T-cell (primary cell): ENCODE measurements at places on chromosomes 5 and 9.

DNA sequence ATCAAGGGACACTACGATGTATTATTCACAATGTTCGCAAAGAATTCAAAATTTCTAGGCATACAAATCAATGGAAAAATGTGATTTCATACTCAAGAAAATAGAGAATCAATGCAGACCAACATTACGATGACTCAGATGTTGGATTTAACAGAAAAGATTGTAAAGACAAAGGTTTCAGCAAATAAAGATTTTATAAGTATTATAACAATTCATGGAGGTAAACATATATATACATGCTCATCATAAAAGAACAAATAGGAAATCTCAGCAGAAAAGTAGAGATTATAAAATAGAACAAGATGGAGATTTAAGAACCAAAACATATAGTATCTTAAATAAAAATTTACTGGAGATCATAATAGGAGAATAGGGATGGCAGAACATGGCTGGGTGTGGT is 93.4 kb upstream of the JAK2 start:
- no peak for DNase-seq

GRCh38 chr5:55324815-55325418 is 17.1 kb downstream of the MTREX start:
- DNase-seq, result no peak

- DNase-seq, result no peak
Observed at GRCh38 chr5:110686270-110686669, 40.2 kb downstream of the TMEM232 start.

DNA sequence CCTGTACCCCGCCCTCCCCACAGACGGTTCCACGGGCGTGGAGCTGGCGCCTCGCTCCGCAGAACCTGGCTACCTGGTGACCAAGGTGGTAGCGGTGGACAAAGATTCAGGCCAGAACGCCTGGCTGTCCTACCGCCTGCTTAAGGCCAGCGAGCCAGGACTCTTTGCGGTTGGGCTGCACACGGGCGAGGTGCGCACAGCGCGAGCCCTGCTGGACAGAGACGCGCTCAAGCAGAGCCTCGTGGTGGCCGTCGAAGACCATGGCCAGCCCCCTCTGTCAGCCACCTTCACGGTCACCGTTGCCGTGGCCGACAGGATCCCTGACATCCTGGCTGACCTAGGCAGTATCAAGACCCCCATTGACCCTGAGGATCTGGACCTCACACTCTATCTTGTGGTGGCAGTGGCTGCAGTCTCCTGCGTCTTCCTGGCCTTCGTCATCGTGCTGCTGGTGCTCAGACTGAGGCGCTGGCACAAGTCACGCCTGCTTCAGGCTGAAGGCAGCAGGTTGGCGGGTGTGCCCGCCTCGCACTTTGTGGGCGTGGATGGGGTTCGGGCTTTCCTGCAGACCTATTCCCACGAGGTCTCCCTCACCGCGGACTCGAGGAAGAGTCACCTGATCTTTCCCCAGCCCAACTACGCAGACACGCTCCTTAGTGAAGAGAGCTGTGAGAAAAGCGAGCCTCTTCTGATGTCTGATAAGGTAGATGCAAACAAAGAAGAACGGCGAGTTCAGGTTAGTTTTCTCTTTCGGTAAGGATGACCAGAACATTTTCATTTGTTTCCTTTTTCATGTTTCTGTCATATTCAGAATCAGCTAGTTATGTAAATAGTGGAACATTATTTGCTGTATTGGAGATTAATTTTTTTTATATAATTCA is 2.3 kb downstream of the PCDHGA5 start:
- DNase-seq, result no peak

DNA sequence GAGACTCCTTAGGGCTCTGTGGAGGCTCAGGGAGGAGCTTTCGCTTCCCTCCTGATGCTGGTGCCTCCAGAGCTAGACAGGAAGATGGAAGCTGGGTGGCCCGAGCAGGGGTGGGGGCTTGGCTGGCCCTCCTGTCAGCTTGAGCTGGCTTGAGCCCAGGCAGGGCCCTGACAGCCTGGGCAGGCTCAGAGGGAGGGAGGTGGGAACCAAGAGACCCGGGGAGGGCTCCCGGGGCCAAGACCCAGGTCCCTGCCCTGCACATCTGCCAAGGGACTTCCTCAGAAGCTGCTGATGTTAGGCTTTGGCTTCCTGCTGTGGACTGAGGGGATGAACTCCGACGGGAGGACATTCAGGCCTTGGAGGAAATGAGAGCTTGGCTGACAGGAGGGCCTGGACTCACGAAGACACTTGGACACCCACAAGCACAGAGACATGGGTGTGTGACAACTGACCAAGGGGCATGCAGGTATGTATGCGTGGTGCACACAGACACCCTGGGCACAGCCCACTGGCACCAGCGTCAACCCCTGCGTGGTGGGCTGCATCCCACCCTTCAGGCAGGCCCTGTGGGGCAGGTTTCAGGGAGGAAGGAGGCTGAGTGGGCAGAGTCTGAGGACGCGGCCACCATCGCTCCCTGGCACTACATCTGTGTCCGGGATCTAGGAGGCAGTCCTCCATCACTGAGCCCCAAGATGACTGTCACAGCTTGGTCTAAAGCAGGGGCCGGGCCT is 1.7 kb upstream of the LTC4S start:
- DNase-seq, result no peak

GRCh38 chr9:92614763-92615461 is 55.0 kb downstream of the IPPK start:
- no peak for DNase-seq

DNA sequence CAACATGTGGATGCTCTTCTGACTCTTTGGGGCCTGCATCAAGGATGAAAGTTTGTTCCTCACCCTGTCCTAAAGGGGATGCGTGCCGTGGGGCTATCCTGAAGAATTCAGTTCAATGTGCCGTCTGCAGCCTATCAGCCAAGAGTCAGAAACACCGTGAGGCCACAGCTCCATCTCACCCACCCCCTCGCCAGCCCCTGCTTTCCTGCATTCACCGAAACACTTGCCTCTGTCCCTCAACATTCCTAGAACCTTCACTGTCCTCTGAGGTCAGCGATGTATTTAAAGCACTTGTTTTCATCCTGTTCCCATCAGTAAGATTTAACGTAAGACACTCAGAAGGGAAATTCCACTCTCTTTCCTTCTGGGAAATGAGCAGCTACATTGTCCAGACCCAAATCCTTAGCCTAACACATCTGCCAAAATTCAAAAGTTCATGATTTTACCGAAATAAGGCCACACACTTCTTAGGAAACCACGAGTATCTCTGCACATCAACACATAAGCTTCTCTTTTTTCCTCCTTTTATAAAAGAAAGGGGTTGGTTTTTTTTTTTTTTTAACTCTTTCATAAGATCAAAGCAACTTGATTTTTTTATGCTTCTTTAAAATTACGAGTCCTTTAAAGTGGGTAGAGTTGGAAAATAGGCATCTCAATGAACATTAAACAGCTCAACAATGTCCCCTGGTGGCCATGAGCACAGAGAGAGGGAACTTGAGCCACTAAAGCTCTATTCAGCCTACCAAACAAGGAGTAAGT is 100.7 kb downstream of the SUSD1 start:
- peak; percentile 25 for DNase-seq

DNA sequence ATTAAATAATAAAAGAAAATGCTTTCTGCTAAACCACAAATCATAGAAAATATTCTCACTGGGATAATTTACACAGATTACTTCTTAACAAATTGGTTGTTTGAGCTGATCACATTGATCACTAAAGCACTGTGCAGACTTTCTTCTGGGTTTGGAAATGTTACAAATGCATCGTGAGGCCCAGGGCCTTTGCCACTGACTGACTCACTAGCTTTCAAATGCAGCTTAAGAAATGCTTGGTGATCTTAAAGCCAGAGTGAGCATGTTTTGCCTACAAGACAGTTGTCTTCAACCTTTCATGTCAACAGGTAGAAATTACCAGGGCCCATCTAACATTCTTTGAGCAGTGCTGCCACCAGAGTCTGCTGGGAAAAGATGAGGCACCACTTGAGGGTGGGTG is 252.3 kb upstream of the ADRA1B start:
- no peak for DNase-seq

GRCh38 chr5:112551419-112552032 is 132.4 kb upstream of the EPB41L4A start:
- no peak for DNase-seq

DNA sequence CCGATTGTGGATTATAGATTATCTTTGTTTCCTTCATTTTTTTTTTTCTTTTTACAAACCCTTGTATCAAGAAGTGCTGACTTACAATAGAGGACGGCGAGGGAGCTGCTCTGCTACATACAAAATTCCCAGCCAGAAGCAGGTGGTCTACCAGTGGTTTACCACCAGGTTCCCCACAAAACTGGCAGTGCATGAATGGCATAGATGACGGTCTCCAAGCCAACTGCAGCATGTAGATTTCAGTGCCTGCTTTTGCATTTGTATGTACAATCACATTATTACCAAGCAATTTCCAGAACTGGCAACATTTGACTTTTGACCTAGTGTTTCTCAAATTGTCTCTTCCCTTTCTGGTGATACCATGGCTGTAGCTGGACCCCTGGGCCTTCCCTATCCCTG is 84.0 kb downstream of the ACER2 start:
- no peak for DNase-seq

DNA sequence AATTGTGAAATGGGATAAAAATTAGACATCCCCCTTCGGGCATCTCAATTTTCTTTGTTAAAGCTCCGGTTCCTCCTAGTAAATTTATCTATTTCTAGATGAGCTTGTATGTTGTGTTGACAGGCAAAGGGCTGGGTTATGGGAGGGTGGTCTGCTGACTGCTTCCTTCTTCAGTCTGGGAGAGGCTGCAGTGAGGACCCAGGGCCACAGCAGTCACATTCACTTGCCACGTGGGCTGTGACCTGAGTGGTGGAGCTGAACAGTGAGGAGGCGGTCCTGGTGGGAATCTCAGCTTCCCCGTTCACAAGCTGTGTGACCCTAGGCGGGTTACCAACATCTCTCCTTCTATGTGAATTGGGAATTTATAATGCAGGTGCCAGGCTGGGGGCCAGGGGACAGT is 57.5 kb upstream of the RXRA start:
- no peak for DNase-seq

GRCh38 chr5:102811972-102812371 is 56.9 kb downstream of the PAM start:
- no peak for DNase-seq

DNA sequence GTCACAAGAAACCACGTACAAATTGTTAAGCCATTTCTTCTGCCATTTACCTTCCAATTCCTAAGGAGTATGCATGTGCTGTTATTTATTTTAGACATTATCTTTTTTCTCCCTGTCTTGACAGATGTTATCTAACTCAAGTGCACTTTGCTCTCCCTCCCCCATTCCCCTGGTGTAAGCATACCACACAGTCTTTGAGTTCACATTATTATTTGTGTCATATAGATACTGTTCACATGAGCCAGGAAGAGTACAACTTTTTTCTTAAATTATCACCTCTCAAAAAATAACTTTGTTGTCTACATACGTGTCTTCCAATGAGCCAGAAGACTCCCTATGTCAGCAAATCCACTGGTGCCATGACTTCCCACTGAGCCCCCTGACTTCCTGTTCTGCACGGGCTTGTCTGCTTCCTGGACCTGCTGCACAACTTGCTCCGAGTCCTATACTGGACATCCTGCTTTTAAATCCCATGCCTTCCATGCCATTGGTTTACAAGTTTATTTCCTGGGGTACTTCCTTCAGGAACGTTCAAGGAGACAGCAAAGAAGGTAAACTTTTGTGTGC is 19.9 kb upstream of the FAM120A start:
- no peak for DNase-seq

DNA sequence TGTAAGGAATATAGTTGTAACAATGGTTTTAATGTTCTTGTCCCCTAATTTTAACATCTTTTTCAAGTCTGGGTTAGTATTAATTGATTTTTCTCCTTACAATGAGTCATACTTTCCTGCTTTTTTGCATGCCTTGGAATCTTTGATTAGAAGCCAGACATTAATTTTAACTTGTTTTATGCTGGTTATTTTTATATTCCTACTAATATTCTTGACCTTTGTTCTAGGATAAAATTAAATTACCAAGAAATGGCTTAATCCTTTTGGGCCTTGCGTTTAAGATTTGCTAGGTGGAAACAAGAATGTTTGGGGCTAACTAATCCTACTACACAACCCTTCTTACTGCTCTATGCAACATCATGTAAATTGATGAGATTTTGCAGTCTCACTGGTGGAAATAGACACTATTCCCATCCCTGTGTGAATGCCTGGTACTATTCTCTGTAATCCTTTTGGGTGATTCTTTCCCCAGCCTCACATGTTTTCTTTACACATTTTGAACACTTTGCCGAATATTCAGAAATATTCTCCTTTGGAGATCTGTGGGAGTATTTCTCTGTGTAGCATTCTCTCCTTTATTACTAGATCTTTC is 47.2 kb downstream of the ZCCHC7 start:
- no peak for DNase-seq

DNA sequence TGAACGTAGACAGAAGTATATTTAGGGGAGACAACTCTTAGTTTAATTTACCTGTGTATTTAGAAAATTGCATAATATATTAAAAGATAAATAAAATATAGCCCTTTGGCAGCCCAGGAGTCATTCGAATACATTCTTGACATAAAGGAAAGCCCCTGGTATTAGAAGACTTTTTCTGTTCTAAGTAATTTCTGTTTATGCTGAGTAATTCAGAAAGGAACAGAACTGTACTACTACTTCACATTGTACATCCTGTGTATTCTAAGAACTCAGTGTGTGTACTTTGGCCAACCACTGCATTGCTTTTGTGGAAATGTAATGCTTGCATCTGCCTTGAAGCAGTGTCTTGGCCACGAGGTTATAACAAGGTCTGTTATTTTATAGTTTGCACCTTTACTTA is 136.4 kb downstream of the KDM4C start:
- DNase-seq, result no peak

- no peak for DNase-seq
Observed at GRCh38 chr5:150140830-150141229, 14.8 kb downstream of the PDGFRB start.

DNA sequence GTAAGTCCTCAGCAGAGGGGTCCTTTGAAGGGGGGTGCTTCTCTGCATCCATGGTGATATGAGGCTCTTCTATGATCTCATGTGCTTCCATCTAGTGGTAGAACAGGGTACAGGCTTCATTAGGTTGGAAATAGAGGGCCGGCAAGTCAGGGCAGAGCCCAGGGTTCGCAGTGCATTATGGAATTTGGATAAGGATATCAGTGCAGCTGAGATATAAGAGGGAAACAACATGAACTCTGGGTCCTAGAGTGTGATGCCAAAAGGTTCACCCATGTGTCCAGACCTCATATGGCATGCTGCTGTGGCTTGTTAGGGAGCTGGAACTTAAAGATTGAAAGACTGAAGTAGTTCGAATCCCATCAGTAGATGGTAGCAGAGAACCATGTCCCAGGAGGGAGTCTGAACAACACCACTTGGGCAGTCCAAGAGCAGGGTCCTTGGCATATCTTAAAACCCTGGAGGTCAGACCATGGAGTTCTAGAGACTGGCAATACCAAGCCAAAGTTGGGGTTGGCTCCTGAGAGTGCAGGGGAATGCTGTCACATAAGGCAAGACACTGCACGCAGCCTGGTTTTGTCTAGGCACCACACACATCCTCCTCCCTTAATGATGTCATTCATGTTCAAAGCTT is 2.3 kb downstream of the FAM221B start:
- DNase-seq, result peak; percentile 33
